ENCODE measurements at places on chromosomes 1 and 21.

DNA sequence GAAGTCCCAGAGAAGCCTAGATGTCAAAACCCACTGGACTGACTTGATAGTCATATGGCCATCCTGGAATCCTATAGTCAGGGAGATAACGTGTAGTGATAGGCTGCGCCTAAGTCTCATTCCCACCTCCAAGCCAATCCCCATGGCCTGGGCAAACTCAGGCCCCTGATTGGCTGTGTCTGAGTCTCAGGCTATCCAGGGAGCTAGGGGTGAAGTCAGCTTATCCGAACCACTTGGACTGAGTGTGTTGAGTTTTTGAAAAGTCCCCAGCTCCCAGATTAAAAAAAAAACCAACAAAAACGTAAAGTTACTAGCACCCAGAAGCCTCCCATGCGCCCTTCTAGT, 51.6 kb downstream of the PIK3CD start:
- no peak for DNase-seq

- no peak for DNase-seq
These were observed 49.4 kb downstream of the KIF21B start for GRCh38 chr1:200973937-200974657.

GRCh38 chr1:87325982-87326738, 2.5 kb upstream of the LMO4 start:
- DNase-seq, result peak; percentile 81

- DNase-seq, result no peak
These were observed at the start of gene OLFM3 for GRCh38 chr1:101996825-101997465. Gene OLFM3, minus strand, starts transcription at chr1:101996926.

- no peak for DNase-seq
These were observed 28.2 kb upstream of the HRNR start for GRCh38 chr1:152252157-152252556.

DNA sequence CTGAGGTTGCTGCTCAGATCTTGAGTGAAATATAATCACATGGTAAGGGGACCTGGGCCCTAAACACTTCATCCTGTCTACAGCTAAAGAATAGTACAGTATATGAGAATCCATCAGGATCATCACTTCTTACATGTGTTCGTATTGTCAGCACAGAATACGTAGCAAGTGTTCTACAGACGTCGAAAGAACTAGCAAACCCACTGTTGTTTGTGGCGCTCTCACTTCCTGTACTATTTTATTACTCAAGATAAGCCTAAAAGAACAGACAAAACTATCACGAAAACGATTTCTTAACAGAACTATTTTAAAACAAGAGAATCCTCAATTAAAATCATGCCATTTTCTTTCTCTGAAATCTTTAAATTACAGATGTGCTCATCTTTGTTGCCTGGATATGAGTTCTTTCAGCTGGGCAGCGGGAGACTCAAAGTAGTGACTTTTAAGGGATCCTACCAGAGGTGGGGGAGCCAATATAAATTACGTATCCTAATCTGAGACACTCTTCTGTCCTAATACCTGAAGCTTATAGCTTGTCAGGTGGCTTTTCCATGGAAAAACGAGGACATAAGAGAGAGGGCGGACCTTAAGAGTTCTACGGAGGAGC, 724 bp downstream of the ST7L start:
- peak; percentile 68 for DNase-seq

DNA sequence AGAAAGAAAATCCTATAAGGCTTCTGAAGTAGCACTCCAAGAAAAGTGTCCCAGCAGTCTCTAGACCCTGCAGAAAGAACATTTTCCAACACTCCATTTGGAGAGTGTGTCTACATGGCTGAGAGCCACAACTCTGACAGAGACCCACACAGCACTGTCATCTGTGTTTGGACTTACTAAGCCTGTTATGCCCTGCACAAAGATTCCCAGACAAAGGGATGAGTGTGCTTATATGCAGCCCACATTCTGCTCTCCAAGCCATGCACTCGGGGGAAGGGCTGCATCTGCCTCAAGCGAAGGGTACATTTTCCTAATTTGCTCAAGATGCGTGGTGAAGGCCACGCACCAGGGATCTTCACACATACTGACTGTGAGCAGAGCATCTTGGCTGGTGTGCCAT, 24.4 kb upstream of the SLAMF6 start:
- DNase-seq, result no peak

DNA sequence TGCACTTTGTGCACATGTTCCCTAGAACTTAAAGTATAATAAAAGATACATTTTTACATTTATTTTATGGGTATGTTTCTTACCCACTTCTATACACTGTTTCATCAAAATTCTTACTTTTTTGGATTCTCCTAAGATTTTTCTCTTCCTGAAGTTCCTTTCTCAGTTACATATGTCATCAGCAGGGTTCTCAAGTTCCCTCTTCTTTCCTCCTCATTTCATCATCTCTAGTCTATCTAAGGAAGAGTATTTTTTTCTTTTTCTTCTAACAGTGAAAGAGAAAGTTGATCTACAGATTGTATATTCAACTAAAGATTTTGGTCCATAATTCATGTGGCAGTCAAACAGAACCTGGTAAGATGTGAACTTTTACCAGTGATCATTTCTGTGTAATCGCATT, 41.2 kb upstream of the CYYR1 start:
- no peak for DNase-seq

GRCh38 chr1:41811051-41811795, 107.5 kb downstream of the HIVEP3 start:
- peak; percentile 50 for DNase-seq

DNA sequence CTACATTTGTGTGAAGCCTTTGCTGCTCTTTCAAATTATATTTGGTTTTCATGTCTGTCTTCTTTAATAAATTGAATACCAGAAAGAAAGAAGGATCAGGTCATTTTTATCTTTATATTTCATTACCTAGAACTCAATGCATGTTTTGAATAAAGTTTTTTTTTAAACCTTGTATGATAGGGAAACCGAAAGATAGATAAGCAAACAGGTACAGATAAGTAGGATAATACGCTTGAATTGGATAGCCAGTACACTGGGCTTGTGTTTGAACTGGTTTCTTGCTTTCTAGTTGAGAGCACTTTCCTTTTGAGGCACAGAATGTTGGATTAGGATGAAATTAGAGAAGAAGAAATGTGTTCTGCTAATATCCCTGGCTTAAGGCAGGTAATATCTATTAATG, 46.9 kb downstream of the PKN2 start:
- no peak for DNase-seq

DNA sequence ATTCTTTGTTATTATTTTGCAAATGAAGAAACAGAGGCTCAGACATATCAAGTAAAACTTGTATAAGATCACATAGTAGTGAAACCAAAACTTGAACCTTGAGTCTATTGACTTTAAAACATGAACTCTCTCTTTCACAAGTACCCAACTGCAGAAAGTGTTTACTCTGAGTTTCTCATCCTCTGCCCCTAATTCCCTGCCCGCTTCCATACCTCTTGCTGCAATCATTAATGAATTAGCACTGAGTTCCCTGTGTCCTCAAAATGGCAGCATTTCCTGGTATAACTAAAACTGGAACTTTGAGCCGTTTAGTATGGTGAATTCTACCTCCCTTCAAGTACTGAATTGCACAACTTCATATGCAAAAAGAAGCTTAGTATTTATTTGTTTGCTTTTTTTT, 147.7 kb upstream of the DNAH14 start:
- DNase-seq, result no peak

GRCh38 chr1:86530211-86530845, 16.6 kb upstream of the CLCA4 start:
- DNase-seq, result no peak

- no peak for DNase-seq
These were observed 37.9 kb upstream of the RHOU start for GRCh38 chr1:228697207-228698016.

DNA sequence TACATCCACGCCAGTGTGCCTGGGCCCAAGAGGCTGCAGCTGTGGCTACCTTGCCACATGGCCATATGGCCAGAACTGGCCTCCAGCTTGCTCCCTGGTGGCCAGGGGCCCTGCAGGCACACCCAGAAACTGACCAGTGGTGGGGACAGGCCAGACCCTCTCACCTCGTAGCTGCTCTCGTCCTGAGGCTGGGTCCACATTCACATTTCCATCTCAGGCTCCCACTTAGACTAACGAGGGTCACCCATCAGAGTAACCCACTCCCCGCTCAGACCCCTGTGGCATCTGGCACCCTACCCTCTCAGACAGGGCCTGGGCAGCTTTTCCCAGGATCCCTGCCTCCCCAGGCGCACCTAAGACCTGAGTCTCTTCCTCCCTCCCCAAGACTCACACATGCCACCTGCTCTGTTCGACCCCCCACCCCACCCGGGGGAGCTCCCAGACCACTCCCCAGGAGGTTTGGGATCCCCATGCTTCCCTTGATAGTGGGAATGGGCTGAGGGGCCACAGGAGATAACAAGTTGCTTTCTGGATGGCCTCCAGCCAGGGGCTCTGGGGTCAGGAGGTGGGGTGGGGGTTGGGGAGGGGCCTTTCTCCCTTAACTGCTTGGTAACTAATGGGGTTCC, 21.3 kb upstream of the RNU1-4 start:
- no peak for DNase-seq

DNA sequence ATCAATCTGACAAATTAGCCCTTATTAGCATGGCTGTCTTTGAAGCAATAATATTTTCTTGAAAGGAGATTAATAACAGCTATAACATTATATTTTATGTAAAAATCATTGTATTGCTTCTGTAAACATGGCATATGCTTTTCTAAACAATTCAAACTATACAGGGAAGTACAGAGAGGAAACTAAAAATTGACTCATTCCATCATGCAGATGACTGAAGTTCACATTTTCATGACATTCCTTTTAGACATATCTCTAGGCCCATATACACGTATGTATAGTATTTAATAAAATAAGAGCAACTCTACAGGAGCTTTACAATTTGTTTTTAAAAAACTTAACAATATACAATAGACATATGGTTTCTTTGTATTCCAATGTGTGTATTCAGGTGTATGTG, 5.6 kb upstream of the DHCR24 start:
- DNase-seq, result no peak

- DNase-seq, result peak; percentile 10
These were observed 35.0 kb downstream of the CTTNBP2NL start for GRCh38 chr1:112431038-112431437.

GRCh38 chr1:178506669-178507068, 6.2 kb upstream of the TEX35 start:
- DNase-seq, result no peak

DNA sequence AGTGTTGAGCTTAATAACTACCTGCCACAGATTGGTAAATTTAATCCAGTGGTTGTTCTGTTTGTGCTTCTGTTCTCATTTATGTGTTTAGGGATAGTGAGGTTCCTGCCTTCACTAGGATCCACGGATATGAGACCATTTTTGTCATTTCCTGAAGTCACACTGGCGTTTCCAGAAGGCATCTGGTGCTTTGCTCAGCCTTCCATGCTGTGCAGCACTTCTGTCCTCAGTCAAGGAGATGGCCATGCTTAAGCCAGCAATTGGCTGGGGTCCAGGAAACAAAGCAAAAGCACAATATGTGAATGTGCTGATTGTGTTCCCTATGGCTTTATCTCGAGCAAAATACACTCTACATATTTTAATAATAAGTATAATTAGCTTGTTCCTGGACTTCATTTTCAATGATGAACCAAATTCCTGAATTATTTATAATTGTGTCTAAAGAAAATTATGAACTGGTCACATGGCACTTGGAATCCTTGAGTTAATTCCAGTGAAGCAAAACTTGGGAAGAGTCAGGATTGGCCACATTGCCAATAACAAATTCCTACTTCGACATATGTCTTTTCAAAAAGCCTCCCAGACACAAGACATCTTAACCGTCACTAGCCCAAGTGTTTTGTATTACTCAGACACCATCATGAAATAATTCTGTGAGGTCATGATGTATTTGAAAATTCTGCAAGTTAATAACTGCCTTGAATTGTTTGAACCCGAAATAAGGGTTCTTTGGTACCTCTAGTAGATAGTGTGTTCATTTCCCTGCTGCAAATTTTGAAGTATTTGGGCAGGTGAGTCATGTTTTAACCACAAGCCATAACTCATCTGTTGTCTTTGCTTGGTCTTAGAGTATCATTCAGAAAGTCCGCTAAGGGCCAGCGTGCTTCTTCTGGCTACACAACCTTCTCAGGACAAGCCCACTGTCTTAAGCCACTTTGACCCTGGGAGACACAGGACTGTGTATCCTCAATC, 412.4 kb downstream of the DISC1 start:
- DNase-seq, result no peak

GRCh38 chr1:111804776-111805175, 49.1 kb downstream of the DDX20 start:
- no peak for DNase-seq

DNA sequence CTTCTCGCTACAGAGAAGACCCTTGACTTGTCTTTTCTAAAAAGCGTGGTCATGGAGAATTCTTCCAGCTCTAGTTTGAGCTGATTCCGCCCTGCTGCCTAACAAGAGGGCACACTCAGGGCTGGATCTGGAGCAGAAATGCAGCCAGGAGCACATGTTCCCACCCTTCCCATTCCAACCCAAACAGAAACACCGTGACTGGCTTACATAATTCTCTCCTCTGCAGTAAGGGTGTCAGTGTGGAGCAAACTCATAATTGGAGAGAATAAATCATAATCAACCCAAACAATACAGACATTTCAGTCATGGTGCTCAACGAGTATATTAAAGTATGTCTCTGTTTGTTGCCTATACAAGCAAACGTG, 34.5 kb downstream of the CTNNBIP1 start:
- DNase-seq, result no peak

GRCh38 chr1:205689479-205689878, 9.2 kb upstream of the SLC45A3 start:
- DNase-seq, result no peak

DNA sequence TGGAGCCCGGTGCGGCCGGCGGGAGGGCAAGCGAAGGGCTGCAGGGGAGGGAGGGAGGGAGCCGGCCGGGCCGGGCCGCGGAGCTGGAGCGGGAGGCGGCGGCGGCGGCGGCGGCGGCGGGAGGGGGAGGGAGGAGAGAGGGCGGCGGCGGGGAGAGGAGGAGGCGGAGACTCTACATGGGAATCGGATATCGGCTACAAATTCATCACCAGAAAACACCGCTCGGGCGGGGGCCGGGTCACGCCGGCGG, at the start of gene AKT3:
Gene AKT3 (minus strand): TSS at position 42 of the 250 bp plus-strand sequence. CDS start 7,073 bp downstream, outside the sequence.
- no peak for DNase-seq

GRCh38 chr1:59486615-59487014, 189.7 kb downstream of the FGGY start:
- DNase-seq, result no peak

DNA sequence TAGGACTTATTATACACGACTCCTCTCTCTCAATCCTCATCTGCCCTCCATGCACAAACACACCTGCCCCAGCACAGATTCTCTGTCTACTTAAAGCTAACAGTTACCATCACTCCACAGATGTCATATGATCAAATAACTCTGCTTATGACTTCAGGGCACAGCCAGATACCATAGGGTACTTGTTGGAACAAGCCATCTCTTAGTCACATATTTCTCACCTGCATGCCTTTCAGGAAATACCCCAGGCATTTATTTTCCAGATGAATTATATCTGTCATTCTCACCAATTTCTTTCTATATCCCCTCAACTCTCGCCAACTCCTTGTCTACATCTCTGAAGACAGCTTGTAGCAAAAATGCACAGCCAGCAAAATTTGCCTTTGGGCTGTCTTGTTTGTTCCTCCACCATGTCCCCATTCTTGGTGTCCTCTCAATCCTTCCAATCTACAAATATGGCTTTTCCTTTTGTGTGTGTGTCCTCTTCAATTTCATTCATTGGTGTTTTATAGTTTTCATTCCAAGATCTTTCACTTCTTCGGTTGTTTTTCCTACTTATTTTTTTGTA, 353.9 kb upstream of the CAMK1G start:
- DNase-seq, result no peak

GRCh38 chr1:39378377-39378776, 113.1 kb upstream of the BMP8A start:
- no peak for DNase-seq

Measured in B cell (primary cell).